NCI-H1694 treated with DMSO at 0.1 percent for 48 hours (cell line): ENCODE measurements at places on chromosomes 6 and 20.
A peak's percentile ranks its signal among the peaks of the same experiment; 100 is the strongest.

DNA sequence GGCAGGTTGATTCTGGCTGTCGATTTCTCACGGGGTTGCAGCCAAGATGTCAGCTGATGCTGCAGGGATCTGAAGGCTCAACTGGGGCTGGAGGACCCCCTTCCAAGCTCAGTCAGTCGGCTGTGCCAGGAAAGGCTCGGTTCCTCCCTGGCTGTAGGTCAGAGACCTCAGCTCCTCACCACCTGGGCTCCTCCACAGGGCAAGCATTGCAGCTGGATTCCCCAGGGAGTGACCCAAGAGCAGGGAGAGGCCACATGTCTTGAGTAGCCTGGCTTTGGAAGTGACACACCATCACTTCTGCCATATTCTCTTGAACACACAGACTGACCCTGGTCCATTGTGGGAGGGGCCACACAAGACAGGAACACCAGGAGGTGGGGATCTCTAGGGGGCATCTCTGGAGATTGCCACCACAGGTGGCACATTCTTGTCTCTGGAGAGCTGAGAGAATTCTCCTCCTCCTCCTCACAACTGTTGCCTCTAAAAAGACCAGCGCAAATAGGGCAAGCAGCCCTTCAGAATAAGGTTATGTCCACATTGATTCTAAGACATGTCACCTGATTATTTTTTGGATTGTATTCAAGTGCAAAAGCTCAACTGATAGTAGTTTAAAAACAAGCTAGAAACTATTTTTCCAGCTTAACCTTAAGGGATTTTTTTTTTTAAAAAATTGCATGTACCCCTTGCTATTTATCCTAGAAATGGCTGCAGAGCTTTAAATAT, 270.5 kb downstream of the NRN1 start:
- DNase-seq: no peak

GRCh38 chr6:33744895-33745546, 1.7 kb downstream of the IP6K3 start:
- peak; percentile 84 for DNase-seq

GRCh38 chr6:31592396-31592771, 422 bp downstream of the NCR3 start:
- DNase-seq: no peak

GRCh38 chr6:74415056-74415455, 719.1 kb downstream of the CD109 start:
- DNase-seq: no peak

- DNase-seq: no peak
Measured at GRCh38 chr6:91788501-91788900, 1201.6 kb upstream of the MAP3K7 start.

GRCh38 chr6:150203871-150204545, 61.2 kb downstream of the PPP1R14C start:
- DNase-seq: no peak
